Skin of body (tissue), 3 donors: ENCODE measurements at places on chromosomes 6 and 20. TPM values are rescaled to one million over a fixed set of nuclear protein-coding genes. Genes with fewer than 3 reads are reported as not detected.

- DNase-seq: no peak
Observed at GRCh38 chr6:16158943-16159557, 30.2 kb downstream of the MYLIP start.

GSTA3 gene
- 0.39 TPM for total RNA-seq

GRCh38 chr6:85044361-85044760 lies 280.0 kb upstream of the TBX18 start:
- DNase-seq: peak; percentile 95

GRCh38 chr20:4052554-4052953 lies 37.2 kb upstream of the RNF24 start:
- DNase-seq: no peak

DNA sequence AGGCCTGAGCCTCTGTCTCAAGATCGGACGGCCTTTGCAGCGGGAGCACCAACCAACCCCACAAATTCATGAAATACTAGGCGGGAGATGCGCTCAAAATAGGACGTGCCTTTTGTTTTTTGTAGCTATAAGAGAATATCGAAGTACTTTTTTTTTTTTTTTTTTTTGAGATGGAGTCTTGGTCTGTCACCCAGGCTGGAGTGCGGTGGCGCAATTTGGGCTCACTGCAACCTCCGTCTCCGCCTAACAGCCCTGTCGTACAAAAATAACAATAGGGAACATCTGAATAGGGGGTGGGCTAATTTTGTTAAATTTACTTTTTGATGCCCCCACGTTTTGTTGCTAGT lies 5.9 kb upstream of the TUBB2A start:
- peak; percentile 54 for DNase-seq

DNA sequence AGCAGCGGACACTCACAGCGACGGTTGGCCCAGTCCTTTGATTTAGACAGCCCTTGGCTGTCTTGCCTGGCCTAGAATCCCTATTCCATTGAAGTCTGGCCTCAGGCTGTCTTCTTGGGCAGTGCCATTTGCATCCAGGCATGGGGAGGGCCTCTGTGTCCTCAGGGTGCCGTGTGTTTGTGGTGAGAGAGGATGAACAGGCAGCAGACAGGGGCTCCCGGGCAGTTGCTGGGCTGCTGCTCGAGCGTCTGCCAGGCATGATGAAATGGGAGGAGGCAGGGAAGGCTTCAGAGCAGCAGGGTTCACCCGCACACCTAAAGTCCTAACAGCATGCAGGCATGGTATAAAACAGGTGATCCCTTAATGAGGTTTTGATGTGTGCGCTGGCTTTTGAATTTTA lies 126.9 kb downstream of the SOBP start:
- no peak for DNase-seq

- DNase-seq: no peak
Observed at GRCh38 chr6:134495203-134495889, 177.4 kb upstream of the SGK1 start.

TDRD6 gene
- total RNA-seq: 0.20 TPM

CD83 gene
- total RNA-seq: 22.1 TPM

GRCh38 chr6:84788689-84789088 lies 24.3 kb upstream of the TBX18 start:
- no peak for DNase-seq

GRCh38 chr6:18976966-18977365 lies 589.8 kb downstream of the RNF144B start:
- no peak for DNase-seq

DNA sequence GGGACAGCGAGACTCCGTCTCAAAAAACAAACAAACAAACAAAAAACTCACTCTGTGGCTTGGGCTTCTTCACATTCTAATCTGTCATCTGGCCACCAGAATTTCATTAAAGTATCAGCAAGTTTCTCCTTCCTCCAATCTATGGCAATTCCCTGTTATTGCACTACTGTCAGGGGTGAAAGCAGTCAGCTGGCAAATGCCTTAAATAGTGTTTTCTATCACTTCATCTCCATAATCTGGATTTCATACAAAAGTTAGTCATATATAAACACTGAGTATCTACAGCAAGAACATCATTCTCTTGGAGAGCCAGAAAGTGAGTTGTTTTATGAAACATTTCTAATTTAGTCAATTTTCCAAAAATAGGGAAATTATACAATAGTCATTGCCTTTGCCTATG lies 56.1 kb downstream of the PHACTR3 start:
- peak; percentile 57 for DNase-seq

DNA sequence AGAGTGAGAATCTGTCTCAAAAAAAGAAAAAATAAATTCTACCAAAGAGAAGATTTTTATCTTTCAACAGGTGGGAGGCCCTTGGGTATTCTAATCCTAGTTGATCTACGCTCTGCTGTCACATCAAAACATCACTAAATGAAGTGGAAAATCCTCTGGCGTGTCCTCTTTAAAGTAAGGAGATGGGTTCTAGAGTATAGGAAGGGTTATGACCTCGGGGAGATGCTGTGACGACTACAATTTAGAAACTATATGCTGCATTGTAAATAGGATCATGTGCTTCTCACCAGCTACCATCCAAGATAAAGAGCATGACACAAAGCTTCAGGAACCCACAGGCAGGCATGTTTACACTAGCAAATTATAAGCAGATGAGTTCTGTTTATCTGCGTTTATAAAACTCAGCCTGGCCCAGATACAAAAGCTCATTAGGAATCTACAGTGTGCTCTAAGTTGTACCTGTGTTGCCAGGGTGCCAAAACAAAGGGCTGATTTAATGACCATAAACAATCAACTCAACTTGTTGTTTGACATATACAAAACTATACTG lies 197.1 kb upstream of the PLN start:
- no peak for DNase-seq

- DNase-seq: no peak
Observed at GRCh38 chr6:111686249-111686931, 80.7 kb upstream of the TRAF3IP2 start.

GRCh38 chr6:106512048-106512967 lies 117.0 kb downstream of the RTN4IP1 start:
- DNase-seq: no peak

BMP7 gene
- 15.0 TPM for total RNA-seq

GRCh38 chr6:133594652-133595110 lies 294.2 kb upstream of the TCF21 start:
- DNase-seq: no peak

DNA sequence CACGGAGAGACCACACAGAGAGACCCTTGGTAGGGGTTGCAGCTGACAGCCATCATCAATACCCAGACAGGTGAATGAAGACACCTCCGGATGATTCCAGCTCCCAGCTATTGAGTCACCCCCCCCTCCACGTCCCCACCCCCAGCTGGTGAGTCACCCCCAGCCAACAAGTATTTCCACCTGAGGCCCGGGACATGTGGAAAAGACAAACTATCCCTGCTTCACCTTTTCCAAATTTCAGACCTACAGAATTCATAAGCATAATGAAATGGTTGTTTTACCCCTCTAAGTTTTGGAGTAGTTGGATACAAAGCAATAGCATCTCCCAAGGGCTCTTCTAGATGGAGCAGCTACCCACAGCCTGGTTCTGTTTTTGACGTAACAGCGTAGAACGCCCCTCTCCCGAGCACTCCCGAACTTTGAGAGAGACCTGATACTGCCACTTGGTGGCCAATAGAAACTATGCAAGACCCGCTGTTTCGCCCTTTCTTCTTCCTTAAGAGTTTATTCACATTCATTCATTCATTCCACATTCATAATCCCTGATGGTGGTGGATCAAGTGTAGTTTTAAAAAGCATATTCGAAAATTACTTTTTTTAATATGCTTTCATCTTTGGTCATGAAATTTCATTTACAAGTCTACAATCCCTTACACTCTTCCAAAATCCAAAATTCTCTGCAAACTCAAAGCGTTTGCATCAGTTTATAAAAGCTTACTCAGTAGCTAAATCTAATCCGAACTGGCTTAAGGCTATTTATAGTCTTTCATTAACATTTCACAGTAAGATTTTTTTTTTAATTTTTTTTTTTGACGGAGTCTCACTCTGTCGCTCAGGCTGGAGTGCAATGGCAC lies 15.1 kb upstream of the PPP1R16B start:
- no peak for DNase-seq

DNA sequence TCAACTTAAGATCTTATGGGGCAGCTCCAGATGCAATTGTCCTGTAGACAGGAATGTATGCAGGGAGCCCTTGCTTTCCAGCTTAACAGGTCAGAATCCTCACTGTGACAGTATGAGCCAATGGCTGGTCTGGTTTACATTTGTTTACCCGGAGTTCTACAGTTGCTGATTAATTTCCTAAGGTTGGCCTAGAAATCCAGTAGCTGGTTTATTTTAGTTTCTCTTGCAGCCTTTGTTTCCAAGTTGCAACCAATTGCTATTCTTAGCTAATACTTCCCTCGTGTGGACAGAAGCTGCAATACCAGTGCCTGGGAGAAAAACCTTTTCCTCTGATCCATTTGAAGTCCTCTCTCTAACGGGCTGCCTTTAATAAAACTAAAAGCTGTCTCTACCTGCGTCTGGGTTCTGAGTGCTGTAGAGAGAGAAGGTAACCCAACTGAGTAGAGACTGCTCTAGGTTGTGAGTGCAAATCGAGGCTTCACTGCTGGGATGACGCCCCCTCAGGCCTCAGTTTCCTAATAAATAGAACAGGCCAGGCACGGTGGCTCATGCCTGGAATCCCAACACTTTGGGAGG lies 45.9 kb downstream of the ZNF217 start:
- peak; percentile 87 for DNase-seq

NKAIN4 gene
- 3.7 TPM for total RNA-seq
